Fibroblast of skin of right quadriceps (primary cell): ENCODE measurements at places on chromosomes 2 and 18.

GRCh38 chr2:236803621-236804020 lies 234.0 kb downstream of the ACKR3 start:
- no peak for DNase-seq

- DNase-seq, result no peak
Measured at GRCh38 chr2:46914578-46915230, 902 bp downstream of the MCFD2 start.

- DNase-seq, result no peak
Measured at GRCh38 chr2:112251271-112251670, 3.6 kb downstream of the ZC3H8 start.

GRCh38 chr2:238714038-238714528 lies 133.8 kb upstream of the TWIST2 start:
- DNase-seq, result peak; percentile 36

DNA sequence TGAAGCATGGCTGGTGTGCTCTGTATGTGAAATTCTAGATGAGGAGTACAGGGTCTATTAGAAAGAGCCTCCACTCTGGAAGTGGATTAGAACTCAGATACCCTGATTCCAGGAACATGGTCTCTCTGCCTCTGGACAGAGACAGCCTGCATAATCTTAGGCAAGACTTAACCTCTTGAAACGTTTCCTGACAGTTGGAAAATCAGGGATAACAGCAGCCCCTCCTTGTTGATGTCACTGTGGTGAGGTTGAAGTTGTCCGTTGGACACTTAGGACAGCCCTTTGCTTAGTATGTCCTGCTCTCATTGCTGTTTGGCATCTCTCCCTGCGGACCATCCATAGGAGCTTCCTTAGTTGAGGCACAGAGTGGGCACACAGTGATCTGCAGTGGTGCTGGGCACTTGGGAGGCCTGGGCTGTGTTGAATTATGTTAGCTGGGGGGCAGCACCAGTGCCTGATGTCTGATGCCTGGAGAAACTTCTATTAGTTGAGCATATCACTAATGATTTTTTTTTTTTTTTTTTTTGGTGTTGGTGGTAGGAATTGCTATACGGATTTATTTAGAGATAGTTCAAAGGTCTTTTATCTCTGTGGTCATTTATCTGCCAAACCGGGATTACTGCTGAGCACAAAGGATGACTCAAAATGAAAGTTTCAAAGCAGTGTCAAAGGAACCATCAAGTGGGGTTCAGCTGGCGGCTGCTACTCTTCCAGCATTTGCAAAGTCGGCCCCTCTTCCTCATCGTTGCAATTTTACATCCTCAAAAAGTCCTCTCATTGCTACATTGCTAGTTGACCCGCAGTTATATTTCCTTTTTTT lies 28.8 kb downstream of the SETBP1 start:
- DNase-seq, result no peak

- DNase-seq, result no peak
Measured at GRCh38 chr2:69023236-69023635, 10.3 kb downstream of the ANTXR1 start.

- DNase-seq, result peak; percentile 53
Measured at GRCh38 chr2:40556293-40556692, 104.4 kb upstream of the SLC8A1 start.

GRCh38 chr2:163351966-163352365 lies 383.8 kb downstream of the FIGN start:
- DNase-seq, result no peak

DNA sequence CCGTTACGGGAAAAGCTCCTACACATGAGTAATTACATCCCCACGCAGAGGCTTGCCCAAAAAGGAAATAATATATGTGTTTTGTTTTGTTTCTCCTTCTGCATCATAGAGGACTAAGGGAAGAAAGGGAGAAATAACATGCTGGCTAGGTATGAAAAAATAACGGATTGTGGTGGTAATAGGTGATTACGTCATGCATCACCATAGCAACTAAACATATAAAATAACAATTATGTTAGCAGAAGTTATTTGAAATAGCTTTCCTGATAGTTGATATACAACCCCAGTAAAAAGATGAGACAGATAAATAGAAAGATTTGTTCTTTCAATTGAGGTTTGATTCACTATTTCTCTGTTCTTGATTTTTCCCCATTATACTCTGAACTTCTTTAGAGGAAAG lies 518.0 kb downstream of the ZNF516 start:
- DNase-seq, result peak; percentile 32

- DNase-seq, result peak; percentile 53
Measured at GRCh38 chr2:118046634-118047210, 32.9 kb upstream of the CCDC93 start.

GRCh38 chr2:210195101-210195852 lies 24.1 kb upstream of the KANSL1L start:
- DNase-seq, result peak; percentile 34

DNA sequence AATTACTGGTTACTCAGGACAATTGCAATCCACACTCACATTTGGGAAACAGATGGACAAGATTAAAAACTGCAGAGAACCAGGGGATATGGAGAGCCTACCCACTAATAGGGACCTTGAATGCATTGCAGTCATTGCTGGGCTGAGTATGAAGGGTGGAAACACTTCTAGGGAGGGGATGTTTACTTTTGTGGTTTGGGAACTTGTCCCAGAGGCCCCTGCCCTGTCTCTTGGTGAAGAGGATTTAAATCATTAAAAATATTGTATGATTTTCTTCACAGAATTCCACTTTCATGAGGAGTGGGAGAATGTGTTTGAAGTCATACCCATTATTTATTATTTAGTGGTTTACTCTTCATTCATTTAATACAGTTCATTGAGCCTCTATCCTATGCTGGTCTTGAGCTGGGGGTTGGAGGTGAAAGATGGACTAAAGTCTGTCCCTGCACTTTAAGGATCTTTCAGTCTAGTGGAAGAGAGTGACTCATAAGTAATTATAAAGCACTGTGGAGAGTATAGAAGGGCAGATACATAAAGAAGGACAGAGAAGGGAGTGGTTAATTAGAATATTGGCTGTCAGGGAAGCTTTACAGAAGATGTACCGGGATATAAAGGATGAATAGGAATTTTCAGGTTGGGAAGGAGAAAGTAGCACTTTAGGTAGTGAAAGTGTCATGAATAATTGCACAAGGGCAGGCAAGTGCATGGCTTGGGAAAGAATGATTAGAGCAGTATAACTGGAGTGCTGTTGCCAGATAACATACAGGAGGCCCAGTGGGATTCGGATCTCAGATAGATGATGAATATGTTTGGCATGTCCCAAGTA lies 313.4 kb downstream of the LPIN1 start:
- peak; percentile 83 for DNase-seq

DNA sequence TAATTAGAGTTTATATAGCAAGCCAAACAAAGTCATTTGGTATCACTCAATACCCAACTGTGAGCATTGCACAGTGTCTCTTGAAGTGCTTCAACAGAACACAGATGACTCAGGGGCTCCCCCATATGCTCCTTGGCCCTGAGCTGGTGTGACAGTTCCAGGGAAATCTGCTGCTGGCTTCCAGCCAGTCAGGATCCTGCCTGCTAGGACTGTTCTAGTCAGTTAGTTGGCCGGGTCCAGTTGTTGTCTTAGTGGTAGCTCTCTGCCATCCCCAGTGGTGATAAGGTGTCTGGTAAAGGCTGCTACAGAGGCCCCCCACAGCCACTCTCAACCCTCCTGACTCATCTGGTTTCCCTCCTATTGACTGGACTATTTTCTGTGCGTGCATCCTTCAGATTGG lies 100.3 kb downstream of the IRS1 start:
- peak; percentile 73 for DNase-seq

- no peak for DNase-seq
Measured at GRCh38 chr2:86825036-86825692, 34.5 kb upstream of the CD8A start.

DNA sequence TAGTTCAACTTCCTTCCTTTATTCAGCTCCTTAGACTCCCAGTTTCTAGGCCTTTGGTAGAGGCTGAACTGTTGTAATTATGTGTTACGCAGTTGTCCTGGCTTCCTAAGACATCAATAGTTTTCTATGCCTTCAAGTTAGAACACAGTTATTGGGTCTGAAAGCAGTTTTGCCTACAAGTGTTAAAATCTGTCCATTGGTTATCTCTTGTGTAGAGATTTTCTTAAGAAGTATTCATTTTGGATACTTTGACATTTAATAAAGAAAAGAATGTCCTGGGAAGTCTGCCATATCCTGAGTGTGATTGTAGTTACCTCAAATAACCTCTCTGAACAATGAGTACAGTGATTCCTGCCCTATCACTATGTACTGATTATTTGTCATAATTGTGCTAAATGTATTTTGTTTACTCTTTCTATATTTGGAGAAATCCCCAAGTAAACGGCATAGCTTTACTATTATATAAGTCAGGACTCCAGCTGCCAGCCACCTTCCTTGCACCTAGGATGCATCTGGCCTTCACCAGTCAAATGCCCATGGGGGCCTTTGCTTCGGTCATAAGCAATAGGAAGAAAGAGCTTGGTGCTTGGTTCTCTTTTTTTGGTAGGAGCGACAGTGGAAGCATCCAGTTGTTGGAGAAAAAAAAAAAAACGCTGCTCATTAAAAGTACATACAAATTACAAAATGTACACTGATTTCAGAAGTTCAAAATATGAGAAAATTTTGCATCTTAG lies 449.5 kb upstream of the PKDCC start:
- DNase-seq, result peak; percentile 28

DNA sequence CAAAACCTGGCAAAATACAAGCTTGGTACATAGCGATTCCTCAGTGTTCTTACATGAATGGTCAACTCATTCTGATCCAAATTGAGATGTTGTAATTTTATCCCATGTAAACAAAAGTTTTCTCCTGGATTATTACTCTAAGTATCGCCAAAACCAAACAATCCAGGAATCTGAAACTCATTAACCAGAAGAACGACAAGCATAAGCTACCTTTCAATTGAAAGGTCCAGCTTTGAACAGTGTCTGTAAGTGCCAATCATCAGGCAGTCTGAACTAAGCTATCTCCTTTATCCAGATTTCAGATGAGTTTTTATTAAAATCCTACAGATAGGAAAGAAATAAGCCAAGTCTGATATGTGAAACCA lies 2.4 kb downstream of the MEX3C start:
- DNase-seq, result no peak

- DNase-seq, result peak; percentile 67
Measured at GRCh38 chr2:8142461-8142860, 539.4 kb upstream of the ID2 start.

GRCh38 chr18:72013427-72013850 lies 530.7 kb downstream of the CBLN2 start:
- DNase-seq, result peak; percentile 54

DNA sequence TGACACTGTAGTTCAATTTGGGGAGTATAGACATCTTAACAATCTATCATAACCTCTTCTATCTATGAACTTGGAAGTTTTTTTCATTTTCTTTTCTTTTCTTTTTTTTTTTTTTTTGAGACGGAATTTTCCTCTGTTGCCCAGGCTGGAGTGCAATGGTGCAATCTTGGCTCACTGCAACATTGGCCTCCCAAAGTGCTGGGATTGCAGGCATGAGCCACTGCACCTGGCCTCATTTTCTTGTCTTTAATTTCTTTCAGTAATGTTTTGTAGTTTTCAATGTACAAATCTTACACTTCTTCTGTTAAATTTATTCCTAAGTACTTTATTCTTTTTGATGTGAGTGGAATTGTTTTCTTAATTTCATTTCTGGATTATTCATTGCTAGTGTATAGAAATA lies 14.6 kb downstream of the ASAP2 start:
- no peak for DNase-seq

DNA sequence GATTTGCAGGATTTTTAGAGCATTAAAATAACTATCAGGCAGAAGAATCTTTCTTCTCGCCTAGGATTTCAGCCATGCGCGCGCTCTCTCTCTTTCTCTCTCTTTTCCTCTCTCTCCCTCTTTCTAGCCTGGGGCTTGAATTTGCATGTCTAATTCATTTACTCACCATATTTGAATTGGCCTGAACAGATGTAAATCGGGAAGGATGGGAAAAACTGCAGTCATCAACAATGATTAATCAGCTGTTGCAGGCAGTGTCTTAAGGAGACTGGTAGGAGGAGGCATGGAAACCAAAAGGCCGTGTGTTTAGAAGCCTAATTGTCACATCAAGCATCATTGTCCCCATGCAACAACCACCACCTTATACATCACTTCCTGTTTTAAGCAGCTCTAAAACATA lies 137.0 kb downstream of the MEIS1 start:
- no peak for DNase-seq

DNA sequence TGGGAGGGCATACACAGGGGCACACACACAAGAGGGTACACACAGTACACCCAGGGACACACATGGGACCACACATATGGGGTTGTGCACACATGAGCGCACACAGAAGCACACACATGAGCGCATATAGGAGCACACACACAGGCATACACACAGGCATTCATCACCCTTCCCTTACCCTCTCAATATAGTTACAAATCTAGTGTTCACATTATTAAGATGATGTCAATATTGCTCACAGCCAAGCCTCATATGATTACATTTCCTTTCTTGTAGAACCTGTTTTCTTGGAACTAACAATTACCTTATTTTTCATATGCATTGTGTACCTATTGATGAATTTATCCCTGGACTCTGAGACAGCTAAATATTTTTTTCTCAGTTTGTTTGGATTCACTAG lies 156.7 kb downstream of the FHOD3 start:
- DNase-seq, result no peak

DNA sequence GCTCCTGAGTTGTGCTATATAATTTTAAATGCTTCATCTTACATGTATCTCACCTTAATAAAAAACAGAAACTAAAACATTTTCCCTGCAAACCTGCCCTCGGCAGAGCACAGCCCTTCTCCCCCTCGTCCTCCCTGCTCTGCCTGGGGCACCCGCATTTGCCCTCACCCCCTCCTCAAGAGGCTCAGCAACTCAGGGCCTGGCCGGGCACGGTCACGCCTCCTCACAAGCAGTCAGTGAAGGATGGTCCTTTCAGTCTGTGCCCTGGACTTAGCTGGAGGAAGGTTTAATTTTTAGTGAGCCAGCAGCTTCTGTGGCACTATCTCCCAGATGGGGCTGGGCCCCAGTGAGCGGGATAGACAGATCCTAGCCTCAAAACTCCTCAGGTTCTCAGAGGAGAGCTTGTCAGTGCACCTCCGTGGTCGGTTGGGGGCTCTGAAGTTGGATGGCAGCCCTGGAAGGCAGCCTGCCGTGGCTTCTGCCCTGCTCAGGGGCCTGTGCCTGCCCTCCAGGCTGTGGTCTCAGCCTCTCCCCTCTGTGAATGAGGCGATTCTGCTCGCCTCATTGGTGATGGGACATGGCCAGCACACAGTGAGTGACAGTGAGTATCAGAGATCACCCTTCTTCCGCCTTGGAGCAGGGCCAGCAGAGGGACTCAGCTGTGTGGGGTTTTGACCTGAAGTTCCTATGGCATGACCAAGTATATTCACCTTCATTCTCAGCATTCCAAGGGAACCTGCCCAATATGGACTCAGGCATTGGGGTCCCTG lies 56.3 kb upstream of the AFF3 start:
- no peak for DNase-seq

GRCh38 chr2:159925975-159926374 lies 128.0 kb upstream of the CD302 start:
- DNase-seq, result no peak
